Esophagus (tissue), 2 donors: ENCODE measurements at places on chromosomes 5 and 9. TPM values are rescaled to one million over a fixed set of nuclear protein-coding genes. Genes with fewer than 3 reads are reported as not detected.

The ST8SIA4 gene
- polyA plus RNA-seq = 0.36 TPM

The LOX gene
- polyA plus RNA-seq = 0.71 TPM

The FGF10 gene
- polyA plus RNA-seq = 0.37 TPM

The PCDHB7 gene
- polyA plus RNA-seq = 0.14 TPM

The MFAP3 gene
- 1.3 TPM for polyA plus RNA-seq

The KIF4B gene
- polyA plus RNA-seq = not detected

The CXCL14 gene
- polyA plus RNA-seq = 88.9 TPM

The ZFP37 gene
- polyA plus RNA-seq = 0.81 TPM

The PCDHA11 gene
- under 0.01 TPM for polyA plus RNA-seq

The SELENOP gene
- polyA plus RNA-seq = 63.5 TPM

The BTNL8 gene
- polyA plus RNA-seq = 0.06 TPM

The LRRC19 gene
- not detected for polyA plus RNA-seq

The SLC1A3 gene
- 16.1 TPM for polyA plus RNA-seq

The MTAP gene
- polyA plus RNA-seq = 11.5 TPM

The DAB2IP gene
- 26.4 TPM for polyA plus RNA-seq

The PCDHGA4 gene
- 0.12 TPM for polyA plus RNA-seq

The CCDC171 gene
- polyA plus RNA-seq = 0.55 TPM

The PCSK5 gene
- 4.2 TPM for polyA plus RNA-seq

The ABCA1 gene
- polyA plus RNA-seq = 2.9 TPM

The IDNK gene
- polyA plus RNA-seq = 8.1 TPM

The PAPPA gene
- 0.98 TPM for polyA plus RNA-seq

The CAMK4 gene
- polyA plus RNA-seq = 0.39 TPM

The PKD2L2 gene
- polyA plus RNA-seq = 0.02 TPM

The GPR151 gene
- polyA plus RNA-seq = not detected

The ARHGEF39 gene
- polyA plus RNA-seq = 2.4 TPM

The NPR3 gene
- polyA plus RNA-seq = 2.8 TPM

The PTPDC1 gene
- 2.0 TPM for polyA plus RNA-seq

The FIBCD1 gene
- 0.24 TPM for polyA plus RNA-seq

The NTRK2 gene
- 1.2 TPM for polyA plus RNA-seq

The TTC39B gene
- 10.7 TPM for polyA plus RNA-seq

The INSL4 gene
- polyA plus RNA-seq = not detected

The PCDHB13 gene
- 0.33 TPM for polyA plus RNA-seq

The DNAJC25 gene
- polyA plus RNA-seq = 3.3 TPM

The MARVELD2 gene
- polyA plus RNA-seq = 4.7 TPM

The SWI5 gene
- polyA plus RNA-seq = 16.9 TPM

The PCDHGA10 gene
- polyA plus RNA-seq = 1.2 TPM

The TAF11L5 gene
- not detected for polyA plus RNA-seq

The TMEM141 gene
- 85.2 TPM for polyA plus RNA-seq

The PCDHAC1 gene
- polyA plus RNA-seq = 0.01 TPM

The CKMT2 gene
- polyA plus RNA-seq = 1.5 TPM

The PCDHA10 gene
- polyA plus RNA-seq = under 0.01 TPM

The FOXD4L4 gene
- 0.02 TPM for polyA plus RNA-seq

The CTXN3 gene
- 0.14 TPM for polyA plus RNA-seq

The EIF4EBP3 gene
- 27.6 TPM for polyA plus RNA-seq

The CDH9 gene
- polyA plus RNA-seq = not detected

The DMRT3 gene
- polyA plus RNA-seq = 0.22 TPM
